ENCODE measurements at places on chromosomes 1 and 21. TPM values are rescaled to one million over a fixed set of nuclear protein-coding genes. Genes with fewer than 3 reads are reported as not detected.

DNA sequence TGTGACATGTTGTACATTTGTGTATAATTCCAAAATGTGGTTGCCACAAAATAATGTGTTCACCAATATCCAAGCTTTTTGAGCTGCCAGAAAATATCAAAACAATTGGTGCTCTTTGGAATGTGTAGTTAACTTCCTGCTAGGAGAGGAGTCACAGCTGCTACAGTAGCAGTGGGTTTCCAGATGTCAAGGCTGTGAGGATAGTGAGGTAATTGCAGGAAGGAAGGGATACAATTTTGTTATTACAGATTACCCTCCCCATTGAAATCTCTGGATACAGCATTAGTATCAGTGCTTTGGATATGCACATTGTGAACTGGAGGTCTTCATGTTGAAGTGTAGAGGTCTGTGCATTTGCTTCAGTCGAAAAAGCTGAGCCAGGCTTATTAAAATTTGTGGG, 253.2 kb downstream of the PTPRC start:
- DNase-seq = peak; percentile 8

- DNase-seq = no peak
Measured at GRCh38 chr1:197841158-197841557, 61.3 kb upstream of the C1orf53 start.

DNA sequence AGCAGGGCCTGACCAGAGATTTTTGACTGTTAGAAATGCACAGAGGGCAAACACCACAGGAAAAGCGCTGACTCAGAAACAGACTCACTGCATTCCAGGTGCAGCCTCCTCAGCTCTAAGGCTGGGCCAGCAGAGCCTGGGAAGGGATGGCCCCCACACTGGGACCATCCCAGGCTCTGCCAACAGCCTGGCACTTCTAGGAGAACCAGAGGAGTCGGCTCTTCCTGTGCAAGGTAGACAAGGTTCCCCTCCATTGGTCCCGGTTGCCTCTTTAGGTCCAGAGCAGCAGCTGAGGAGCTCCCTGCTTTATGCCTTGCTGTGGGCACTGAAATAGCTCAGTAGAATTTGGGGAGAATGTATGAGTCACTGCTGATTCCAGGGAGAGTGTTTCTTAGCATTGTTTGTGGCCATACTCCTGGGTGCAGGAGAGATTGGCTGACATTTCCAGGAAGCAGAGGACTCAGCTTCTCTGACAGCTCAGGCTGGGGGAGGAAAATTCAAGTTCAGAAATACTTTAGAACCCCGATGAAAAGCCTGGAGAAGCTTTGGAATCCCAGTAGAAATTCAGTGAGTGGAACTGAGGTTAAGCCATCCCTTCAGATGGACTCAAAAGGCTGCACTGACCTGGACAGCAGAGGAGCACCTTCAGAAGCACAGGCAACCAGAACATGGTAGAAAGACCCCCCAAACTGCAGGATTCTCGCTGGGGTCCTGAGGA, 19.7 kb downstream of the PRAMEF1 start:
- DNase-seq = no peak

GRCh38 chr1:28974432-28974831, 60.1 kb downstream of the EPB41 start:
- no peak for DNase-seq

GRCh38 chr1:37438037-37438868, 36.1 kb upstream of the ZC3H12A start:
- no peak for DNase-seq

- DNase-seq = no peak
Measured at GRCh38 chr1:174040387-174040786, 18.2 kb upstream of the RC3H1 start.

GRCh38 chr1:204569478-204569877, 53.3 kb downstream of the MDM4 start:
- DNase-seq = no peak

DNA sequence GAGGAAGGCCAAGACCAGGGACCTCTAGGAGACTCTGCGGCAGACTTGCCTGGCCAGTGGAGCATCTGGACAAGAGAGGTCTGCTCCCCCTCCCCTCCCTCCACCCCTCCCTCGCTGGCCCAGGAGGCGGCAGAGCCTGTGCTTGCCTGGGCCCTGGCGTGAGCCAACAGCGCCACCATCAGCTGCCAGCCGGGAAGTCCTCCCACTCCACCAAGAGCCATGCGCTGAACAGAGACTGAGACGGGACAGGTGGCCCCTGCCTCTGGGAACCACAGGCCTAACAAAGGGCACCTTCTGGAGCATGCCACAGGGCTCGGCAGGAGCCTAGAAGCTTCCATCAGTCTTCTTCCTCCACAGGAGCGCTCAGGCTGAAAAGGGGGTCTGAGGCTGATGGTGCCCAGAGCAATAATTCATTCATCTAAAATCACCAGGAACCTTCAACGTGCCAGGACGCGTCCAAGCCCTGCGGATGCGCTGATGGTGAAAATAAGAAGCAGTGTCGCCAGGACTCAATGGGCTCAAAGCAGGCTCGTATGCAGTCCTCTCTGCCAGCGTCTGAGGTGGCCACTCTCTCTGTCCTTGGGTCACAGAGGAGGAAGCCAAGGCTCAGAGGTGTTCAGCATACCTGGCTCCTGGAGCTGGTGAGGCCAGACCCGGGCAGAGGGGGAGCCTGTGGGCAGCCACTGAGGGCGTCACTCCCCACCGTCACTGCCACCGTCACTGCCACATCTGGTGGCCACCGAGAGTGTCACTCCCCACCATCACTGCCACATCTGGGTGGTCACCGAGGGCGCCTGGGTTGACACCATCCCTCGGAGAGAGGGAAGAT, 161.2 kb downstream of the NPHP4 start:
- no peak for DNase-seq

- no peak for DNase-seq
Measured at GRCh38 chr1:156813298-156813697, 3.4 kb downstream of the SH2D2A start.

DNA sequence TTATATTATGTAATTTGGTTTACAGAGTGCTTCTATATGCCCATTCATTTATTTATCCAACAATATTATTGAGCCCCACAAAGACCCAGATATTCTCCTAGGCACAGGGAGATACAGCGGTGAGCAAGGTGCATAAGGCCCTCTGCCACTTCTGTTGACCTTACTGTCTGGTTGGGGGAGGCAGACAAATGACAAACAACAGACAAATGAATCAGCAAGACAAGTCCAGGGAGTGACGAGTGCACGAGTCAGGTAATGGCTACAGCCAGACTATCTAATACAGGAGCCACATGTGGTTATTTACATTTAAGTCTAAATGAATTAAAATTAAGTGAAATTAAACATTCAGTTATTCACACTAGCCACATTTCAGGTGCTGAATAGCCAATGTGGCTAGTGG, 22.0 kb upstream of the BCAR3 start:
- peak; percentile 11 for DNase-seq

GRCh38 chr1:41874151-41874719, 44.5 kb downstream of the HIVEP3 start:
- DNase-seq = no peak

DNA sequence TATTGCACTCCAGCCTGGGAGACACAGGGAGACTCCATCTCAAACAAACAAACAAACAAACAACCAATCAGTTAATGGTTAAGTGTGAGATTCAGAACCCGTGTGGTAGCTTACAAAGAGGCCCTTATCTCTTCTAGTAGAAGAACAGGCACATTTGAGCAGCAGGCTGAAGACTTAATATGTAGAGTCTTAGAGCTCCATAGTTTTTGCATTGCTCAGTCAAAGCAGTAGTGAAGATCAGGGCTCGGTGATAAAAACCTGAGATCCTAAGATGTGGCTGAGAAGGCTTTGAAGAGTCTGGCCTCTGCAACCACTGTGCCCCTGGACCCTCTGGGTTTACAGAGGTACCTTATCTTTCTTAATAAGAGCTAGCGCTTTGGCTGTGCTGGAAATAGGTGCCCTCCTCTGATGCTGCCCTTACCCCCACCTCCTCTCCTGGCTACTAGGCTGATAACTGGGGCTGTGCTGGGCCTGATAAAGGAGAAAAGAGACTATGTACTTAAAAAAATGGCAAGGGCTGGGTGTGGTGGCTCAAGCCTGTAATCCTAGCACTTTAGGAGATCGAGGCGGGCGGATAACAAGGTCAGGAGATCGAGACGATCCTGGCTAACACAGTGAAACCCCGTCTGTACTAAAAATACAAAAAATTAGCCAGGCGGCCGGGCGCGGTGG, 10.5 kb upstream of the UCK2 start:
- DNase-seq = no peak

The SYF2 gene
- 70.3 TPM for polyA plus RNA-seq

The FMN2 gene
- 1.8 TPM for polyA plus RNA-seq

The SAMSN1 gene
- polyA plus RNA-seq = 3.4 TPM

The PYHIN1 gene
- polyA plus RNA-seq = 1.5 TPM

The PDPN gene
- polyA plus RNA-seq = 11.9 TPM

The GPR161 gene
- 7.7 TPM for polyA plus RNA-seq

Measured in large intestine (tissue), 12 donors.